Fibroblast of lung (primary cell): ENCODE measurements at places on chromosomes 1 and 21.

DNA sequence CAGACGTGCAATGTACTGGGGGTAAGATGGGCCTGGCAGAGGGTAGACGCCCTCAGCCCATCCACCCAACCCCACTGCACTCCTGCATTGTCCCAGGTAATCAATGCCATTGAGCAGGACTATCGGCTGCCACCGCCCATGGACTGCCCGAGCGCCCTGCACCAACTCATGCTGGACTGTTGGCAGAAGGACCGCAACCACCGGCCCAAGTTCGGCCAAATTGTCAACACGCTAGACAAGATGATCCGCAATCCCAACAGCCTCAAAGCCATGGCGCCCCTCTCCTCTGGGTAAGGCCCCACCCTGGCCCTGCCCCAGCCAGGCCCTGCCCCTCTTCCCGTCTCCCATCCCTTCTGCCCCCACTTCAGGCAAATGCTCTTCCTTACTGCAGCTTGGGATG, 62.4 kb downstream of the LACTBL1 start:
- DNase-seq, result no peak
- H3K36me3 ChIP-seq, result no peaks in the 10 kb centered on the region
- H3K27me3 ChIP-seq, result no peaks in the 10 kb centered on the region

- no peaks in the 10 kb centered on the region for H3K4me1 ChIP-seq
- H3K27me3 ChIP-seq, result no peaks in the 10 kb centered on the region
- no peak for DNase-seq
- H3K36me3 ChIP-seq, result no peaks in the 10 kb centered on the region
Observed at GRCh38 chr1:151891512-151891911, 17.8 kb downstream of the THEM4 start.

GRCh38 chr1:204589409-204590038, 73.3 kb downstream of the MDM4 start:
- H3K27ac ChIP-seq, result no peak overlapping the region
- no peak overlapping the region for H3K4me3 ChIP-seq
- no peaks in the 10 kb centered on the region for H3K27me3 ChIP-seq
- peaks cover 7% of the 10 kb centered on the region for H3K4me1 ChIP-seq
- no peak for DNase-seq
- no peaks in the 10 kb centered on the region for H3K36me3 ChIP-seq

DNA sequence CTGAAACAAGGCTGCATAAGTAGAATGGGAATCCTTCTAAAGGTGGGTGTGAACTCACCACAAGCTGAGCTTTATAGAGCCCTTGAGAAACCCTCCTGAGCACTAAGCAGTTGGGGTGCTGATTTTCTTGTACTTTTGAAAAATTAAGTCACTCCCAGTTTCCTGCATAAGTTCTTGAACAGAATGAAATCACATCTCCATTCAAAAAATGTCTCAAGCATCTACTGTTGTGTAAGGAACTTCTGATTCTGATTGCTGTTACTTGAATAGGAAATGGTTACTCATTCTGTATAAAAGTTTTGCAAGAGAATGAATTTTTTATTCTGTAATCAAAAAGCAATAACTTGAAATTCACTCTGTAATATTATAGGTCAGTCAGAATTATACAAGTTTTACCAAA, 50.8 kb upstream of the WNT2B start:
- DNase-seq, result peak; percentile 68
- no peaks in the 10 kb centered on the region for H3K27me3 ChIP-seq
- H3K27ac ChIP-seq, result peak overlapping the region; percentile 24
- H3K4me3 ChIP-seq, result no peak overlapping the region
- peaks cover 14% of the 10 kb centered on the region for H3K36me3 ChIP-seq
- peaks cover 28% of the 10 kb centered on the region for H3K4me1 ChIP-seq

DNA sequence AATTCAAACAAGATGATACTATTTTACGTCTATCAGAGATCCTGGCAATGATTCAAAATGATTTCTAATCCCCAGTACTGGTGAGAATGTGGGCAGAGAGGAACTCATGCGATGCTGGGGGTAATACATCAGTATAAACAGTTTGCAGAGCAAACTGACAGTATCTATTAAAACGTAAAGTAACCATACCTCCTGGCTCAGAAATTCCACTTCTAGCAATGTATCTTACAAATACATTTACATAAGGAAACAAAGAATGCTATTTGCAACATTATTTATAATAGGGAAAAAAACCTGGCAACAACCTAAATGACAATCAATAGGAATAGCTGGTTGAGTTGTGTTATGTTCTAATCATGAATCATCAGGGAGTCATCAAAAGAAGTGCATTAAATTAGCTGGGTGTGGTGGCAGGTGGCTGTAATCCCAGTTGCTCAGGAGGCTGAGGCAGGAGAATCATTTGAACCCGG, 15.9 kb downstream of the RCAN1 start:
- H3K4me1 ChIP-seq, result peaks cover 2% of the 10 kb centered on the region
- peak; percentile 51 for DNase-seq
- no peak overlapping the region for H3K4me3 ChIP-seq

GRCh38 chr1:11594222-11594621, 60.0 kb downstream of the FBXO2 start:
- no peak overlapping the region for H3K27ac ChIP-seq
- no peak overlapping the region for H3K4me3 ChIP-seq
- no peaks in the 10 kb centered on the region for H3K36me3 ChIP-seq
- DNase-seq, result peak; percentile 7
- H3K27me3 ChIP-seq, result no peaks in the 10 kb centered on the region

DNA sequence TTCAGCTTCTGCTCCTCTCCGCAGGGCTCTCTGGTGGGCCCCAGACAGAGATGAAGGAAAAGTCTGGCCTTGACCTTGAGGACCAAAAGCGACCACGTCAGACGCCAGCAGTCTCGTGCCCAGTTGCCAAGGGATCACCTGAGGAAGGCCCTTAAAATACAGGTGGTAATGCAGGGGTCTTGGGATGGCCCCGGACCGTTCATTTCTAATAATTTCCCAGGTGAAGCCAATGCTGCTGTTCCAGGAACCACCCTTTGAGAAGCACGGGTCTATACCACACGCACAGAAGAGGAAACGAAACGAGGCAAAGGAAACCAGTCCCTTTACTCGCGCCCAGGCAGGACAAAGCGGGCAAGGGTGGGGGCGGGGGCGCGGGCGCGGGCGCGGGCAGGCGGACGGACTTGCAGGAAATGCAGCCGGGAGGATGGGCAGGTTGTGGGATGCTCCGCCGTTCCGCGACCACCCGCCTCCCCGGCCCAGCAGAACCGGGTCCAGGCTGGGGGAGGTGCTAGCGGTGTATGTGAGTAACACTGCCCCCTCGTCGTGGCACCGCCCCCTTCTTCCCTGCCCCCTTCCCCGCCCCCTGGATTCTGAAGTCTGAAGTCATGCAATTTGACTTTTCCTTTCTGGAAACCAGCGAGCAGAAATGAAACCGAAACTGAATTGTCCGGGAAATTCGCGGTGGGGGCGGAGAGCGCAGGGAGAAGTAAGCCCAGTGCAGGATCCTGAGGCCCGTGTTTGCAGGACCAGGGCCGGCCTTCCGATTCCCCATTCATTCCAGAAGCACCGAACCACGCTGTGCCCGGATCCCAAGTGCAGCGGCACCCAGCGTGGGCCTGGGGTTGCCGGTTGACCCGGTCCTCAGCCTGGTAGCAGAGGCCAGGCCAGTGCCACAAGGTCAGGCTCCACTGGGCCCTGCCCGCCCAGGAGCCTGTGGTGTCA, 5.8 kb upstream of the MX1 start:
- H3K27me3 ChIP-seq, result no peaks in the 10 kb centered on the region
- H3K4me1 ChIP-seq, result no peaks in the 10 kb centered on the region
- DNase-seq, result peak; percentile 89
- H3K27ac ChIP-seq, result peak overlapping the region; percentile 69
- H3K4me3 ChIP-seq, result peak overlapping the region; percentile 48
- H3K36me3 ChIP-seq, result no peaks in the 10 kb centered on the region
